ENCODE measurements at places on chromosomes 5 and 9. TPM values are rescaled to one million over a fixed set of nuclear protein-coding genes. Genes with fewer than 3 reads are reported as not detected.

GRCh38 chr9:99601571-99602111, 220.0 kb upstream of the NR4A3 start:
- no peak for DNase-seq

- no peak for DNase-seq
Observed at GRCh38 chr5:124745007-124745927, 1.2 kb downstream of the ZNF608 start.

DNA sequence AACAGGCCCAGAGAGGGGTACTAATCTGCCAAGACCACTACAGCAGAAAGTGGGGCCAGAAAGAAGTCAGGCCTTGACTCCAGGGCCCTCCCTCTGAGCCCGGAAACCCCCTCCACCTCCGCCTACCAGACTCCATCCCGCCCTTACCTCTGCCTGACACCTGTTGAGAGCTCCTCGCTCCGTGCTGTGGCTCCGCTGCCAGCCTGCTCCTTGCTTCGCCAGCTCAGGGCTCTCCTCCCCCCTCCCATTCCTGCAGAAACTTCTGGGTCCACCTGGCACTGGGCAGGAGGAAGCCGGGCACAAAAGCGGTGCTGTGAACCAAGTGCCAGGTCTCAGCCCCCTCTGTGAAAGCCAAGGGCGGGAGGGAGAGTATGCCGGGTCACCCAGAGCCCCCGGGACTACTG, 6.4 kb upstream of the ST6GALNAC6 start:
- peak; percentile 72 for DNase-seq

- peak; percentile 34 for DNase-seq
Observed at GRCh38 chr9:137421838-137422603, 941 bp downstream of the EXD3 start.

DNA sequence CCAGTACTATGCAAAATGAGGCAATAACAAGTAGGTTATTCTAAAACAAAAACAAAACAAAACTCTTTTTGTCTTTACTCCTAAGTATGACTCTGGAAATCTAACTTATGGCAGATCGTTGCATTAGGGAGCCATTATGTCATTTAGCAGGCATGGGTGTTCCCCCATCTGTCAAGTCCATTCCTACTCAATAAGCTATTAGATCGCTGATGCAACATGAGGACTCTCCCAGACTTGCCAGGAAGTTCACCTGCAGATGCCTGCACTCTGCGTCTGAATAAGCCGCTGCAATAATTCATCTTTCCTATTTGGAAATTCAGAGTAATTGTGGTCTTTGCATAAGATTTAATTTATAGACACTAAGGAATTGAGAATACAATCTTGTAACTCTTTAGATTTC, 585.0 kb downstream of the KIF4B start:
- no peak for DNase-seq

GRCh38 chr5:98308231-98308630, 465.2 kb upstream of the RGMB start:
- no peak for DNase-seq

GRCh38 chr5:175697846-175698245, 40.0 kb downstream of the HRH2 start:
- no peak for DNase-seq

DNA sequence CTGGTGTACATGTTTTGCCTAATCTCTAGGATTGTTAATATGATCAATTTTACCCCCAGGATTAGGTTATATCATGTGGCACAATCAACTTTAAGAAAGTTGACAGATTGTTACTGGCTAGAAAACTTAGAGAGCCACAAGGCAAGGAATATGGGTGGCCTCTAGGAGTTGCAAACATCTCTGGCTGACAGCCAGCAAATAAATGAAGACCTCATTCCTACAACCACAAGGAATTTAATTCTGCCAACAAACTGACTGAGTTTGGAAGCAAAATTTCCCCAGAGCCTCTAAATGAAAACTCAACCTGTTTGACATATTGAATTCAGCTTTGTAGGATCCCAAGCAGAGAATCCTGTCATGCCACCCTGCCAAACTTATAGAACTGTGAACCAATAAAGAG, 196.4 kb upstream of the PTGER4 start:
- no peak for DNase-seq

GRCh38 chr5:79119486-79119885, 7.9 kb downstream of the BHMT start:
- no peak for DNase-seq

DNA sequence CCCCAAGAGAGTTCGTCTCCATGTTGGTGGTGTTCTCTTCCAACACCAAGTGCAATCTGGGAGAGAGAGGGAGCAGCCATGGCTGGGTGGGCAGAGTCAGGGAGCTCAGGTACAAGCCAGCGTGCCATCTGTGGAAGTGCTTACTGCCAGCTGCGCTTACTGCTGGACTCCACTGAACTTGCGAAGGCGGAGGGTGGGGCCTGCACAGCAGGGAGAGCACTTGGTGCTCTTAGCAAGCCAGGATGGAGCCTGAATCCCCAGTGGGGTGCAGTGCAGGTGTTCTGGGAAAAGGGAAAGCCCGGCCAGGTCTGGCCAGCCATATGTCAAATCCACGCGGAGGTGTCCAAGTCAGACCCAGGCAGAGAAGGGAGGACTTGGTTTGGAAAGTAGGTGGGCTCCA, 142.0 kb downstream of the FANCC start:
- no peak for DNase-seq

GRCh38 chr9:75027187-75028107, 646 bp downstream of the CARNMT1 start:
- peak; percentile 82 for DNase-seq

DNA sequence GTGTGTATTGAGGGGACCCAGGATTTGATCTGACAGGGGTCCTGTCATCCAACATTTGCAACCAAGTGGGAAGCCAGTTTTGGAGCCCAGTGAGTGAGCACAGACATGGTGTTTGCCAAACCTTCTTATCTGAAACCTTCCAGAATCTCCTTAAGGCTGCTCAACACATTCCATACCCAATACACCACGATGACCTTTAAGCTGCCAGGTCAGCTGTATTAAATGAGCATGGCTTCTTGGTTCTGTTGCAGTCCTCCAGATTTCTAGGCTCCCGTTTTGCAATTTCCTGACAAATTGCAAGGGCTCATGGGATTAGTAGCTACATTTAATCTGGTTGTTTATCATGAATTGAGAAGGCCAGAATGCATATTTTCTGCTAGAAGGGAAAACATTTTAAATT, 124.2 kb upstream of the ATP10B start:
- no peak for DNase-seq

- DNase-seq, result no peak
Observed at GRCh38 chr5:99138911-99139310, 210.1 kb upstream of the CHD1 start.

DNA sequence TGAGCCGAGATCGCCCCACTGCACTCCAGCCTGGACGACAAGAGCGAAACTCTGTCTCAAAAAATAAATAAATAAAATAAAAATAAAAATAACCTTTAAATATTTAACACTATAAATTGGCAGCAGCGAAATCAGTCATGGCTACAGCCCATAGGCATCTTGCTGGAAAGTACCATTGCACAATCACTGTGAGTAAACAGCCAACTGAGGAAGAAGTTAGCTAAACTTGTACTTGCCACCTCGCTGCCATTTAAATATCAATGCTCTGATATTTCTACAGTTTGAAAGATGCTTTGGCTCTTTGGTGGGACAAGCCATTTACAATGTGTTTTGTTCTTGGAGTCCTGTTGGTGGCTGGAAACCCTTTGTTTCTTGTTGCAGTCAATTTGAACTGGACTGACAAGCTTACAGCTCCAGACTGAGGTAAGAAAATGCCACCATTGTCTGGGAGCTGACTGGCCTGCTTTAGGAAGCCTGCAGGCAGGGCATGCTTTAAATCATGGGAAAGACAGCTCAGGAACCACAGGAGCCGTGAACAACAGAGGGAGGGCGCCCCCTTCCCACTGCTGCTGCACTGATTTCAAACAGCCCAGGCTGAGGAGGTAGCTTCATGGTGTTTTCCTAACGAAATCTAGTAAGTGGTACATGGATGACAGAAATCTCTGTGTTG, 322.8 kb upstream of the RFX3 start:
- no peak for DNase-seq

GRCh38 chr5:170126061-170126460, 20.4 kb downstream of the FOXI1 start:
- no peak for DNase-seq

The FGF10 gene
- 7.6 TPM for total RNA-seq

The WDR38 gene
- 6.6 TPM for total RNA-seq

The TMEM232 gene
- total RNA-seq, result 11.4 TPM

The TIMD4 gene
- total RNA-seq, result not detected

The CA9 gene
- not detected for total RNA-seq

Data from lower lobe of right lung (tissue), 2 donors.